ENCODE measurements at places on chromosomes 7 and 10. TPM values are rescaled to one million over a fixed set of nuclear protein-coding genes. Genes with fewer than 3 reads are reported as not detected.
A peak's percentile ranks its signal among the peaks of the same experiment; 100 is the strongest.

The ACSM6 gene
- not detected for total RNA-seq

The SLC35G1 gene
- total RNA-seq: 14.6 TPM

The SPDYE8 gene
- not detected for total RNA-seq

The UPK3BL2 gene
- 0.21 TPM for total RNA-seq

The KCNK18 gene
- not detected for total RNA-seq

The DNAAF5 gene
- 23.5 TPM for total RNA-seq

The NUTM2E gene
- 0.09 TPM for total RNA-seq

The ASZ1 gene
- total RNA-seq: not detected

- DNase-seq: peak; percentile 82
Measured at GRCh38 chr7:137169282-137169698, 174.2 kb downstream of the PTN start.

DNA sequence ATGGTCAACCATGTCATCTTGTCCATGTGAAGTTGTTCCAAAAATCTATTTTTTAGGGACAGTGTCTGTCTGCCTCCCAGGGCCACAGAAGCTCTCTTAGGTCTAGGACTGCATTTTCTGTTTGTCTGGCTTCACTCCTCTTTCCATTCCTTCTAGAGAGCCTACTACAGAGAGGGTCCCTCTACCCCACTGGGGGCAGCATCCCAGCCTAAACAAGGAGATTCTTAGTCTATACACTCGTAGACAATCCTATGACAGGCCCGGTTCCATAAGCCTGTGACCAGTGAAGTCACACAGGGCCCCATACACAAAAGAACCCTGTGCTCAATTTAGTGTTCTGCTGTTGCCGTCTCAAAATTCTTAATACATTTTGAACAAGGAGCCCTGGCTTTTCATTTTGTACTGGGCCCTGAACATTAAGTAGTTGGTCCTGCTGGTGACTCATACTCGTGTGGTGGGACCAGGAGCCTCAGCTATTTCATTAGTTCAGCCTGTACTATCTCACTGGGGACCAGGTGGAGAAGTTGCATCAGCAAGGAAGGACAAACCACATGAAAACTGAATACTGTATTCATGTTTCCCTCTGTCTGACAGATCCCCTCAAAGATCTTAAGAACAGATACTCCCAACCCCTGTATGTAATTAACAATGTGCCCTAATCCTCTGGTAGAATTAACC, 23.5 kb upstream of the FAM180A start:
- no peak for DNase-seq

- peak; percentile 2 for DNase-seq
Measured at GRCh38 chr7:138527746-138528223, 67.7 kb downstream of the TRIM24 start.

DNA sequence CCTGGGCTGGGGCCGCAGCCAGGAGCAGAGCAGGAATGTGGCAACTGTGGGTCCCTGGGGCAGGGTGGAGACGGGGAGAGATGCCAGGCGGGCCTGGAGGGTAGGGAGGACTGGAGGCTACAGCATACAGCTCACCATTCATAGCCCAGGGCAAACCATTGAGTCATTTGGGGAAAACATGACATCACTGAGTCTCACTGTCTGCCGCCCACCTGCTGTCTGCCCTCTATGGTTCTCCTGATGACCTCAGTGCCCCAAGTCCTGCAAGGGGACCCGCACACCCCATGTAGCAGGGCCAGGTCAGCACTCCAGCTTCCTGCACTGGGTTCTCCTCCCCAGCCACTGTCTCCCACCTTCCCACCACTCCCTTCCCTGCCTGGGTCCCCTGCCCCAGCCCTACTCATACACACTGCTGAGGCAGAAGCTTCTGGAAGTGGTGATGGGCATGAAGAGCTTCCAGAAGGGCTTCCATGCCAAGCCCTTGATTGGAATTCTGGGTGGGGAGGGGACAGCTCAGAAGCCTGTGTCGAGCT, 10.4 kb downstream of the CHST3 start:
- no peak for DNase-seq

DNA sequence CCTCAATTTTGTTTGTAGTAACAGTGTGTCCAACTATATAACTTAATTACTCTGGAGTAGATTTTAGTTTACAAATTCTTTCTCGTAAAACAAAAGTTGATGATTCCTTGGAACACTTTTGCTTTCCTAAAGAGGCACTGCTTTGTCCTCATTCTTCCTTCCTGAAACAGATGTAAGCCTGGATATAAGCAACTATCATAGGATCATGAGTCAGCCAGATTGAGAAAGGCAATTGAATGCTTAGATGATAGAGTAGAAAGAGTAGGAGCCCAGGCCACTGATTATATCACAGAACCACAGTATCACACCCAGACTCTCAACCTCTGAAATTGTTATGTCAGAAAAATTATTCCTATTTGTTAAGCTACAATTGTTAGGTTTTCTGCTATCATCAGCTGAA, 69.9 kb downstream of the TMEM106B start:
- DNase-seq: no peak

GRCh38 chr10:72540193-72540807, 85.6 kb downstream of the MICU1 start:
- DNase-seq: no peak

GRCh38 chr10:89369156-89370105, 8.4 kb upstream of the IFIT1B start:
- DNase-seq: peak; percentile 29

DNA sequence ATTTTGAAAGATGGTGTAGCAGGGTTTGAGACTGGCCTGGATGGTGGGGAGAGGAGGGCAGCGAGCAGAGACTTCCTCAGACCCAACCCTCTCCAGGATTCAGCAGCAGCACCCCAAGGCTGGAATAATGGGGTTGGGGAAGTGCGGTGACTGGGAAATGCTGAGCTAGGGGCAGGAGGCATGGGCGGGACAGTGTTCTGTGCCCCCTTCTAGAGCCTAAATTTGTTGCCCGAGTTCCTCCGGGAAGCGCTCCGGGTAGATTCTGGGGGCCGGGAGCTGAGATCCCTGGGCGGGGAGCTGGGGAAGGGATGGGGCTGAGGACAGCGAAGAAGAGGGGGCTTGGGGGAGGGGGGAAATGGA, at the start of gene CHAT:
TSS of gene CHAT (plus strand) at position 156 of the 360 bp plus-strand sequence. CDS start at position 309, 153 bp downstream.
- DNase-seq: no peak

DNA sequence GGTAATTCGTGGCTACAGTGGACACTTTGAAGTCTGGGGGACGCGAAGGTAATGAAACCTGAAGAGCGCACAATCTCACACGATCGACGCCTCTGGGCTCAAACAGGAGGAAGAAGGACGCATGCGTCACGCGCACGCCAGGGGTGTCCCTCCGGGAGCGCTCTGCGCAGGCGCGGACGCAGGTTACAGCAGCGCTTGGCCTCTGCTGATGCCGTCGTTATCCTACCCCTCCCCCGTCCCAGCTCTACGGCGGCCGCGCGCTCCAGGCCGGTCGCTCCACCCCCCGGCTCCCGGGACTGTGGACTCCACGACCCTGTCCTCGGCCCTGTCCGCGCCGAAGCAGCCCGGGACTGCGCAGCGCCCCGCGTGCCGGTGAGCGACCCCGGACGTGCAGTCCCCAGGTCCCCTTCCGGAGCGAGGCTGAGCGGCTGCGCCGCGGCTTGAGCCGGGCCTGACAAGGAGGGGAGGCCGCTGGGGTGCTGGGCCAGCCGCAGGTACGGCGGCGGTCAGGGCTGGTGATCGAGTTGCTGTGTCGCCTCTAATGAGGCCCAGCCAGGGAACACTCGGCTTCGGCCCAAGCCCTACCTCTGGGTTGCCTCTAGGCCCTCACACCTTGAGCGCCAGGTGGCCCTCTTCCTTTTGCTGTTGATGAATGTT, at the start of gene TMEM106B:
TSS of gene TMEM106B (plus strand) at position 241 of the 657 bp plus-strand sequence. CDS start 3,517 bp downstream, outside the sequence.
- DNase-seq: peak; percentile 98

GRCh38 chr7:96277921-96278320, 44.0 kb downstream of the SLC25A13 start:
- no peak for DNase-seq

DNA sequence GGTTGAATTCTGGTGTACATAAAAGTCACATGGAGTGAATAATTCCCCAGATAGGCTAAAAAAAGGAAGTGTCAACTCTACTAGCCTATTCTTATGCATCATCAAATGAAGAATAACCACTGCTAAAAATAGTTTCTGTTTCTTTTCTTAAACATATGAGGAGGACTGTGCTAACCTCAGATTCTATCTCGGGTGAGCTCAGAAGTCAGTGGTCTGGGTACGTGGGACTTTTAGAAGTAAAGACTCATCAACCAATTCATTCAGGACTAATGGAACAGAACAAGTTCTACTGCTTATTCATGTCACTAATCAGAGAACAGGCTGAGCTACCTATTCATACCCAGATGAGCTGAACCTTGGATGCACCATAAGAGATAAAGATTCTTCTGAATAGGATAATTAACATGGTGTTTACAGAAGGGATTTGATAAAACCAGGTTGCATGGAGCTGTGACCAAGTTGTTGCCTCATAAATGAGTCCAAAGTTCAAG, 9.5 kb upstream of the ASAH2 start:
- DNase-seq: no peak

DNA sequence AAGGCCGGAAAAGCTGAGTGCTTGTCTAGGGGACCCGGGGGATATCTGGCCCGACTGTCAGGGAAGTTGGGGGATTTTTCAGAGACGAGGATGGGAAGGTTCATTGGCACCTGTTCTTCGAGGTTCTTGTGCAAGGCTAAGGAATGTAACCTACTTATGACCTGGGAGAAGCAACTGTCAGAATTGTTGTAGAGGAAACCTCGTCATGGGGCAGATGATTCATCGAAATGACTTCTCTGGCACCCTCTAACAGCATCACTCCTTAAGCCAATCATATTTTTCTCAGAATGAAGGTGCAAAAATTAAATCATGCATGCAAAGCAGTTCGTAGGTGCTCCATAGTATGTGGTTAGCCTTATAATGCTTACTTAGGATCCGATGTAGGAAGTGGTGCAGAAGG, 58.6 kb downstream of the PLXDC2 start:
- no peak for DNase-seq

GRCh38 chr7:93707249-93707648, 132.7 kb upstream of the CALCR start:
- DNase-seq: no peak

DNA sequence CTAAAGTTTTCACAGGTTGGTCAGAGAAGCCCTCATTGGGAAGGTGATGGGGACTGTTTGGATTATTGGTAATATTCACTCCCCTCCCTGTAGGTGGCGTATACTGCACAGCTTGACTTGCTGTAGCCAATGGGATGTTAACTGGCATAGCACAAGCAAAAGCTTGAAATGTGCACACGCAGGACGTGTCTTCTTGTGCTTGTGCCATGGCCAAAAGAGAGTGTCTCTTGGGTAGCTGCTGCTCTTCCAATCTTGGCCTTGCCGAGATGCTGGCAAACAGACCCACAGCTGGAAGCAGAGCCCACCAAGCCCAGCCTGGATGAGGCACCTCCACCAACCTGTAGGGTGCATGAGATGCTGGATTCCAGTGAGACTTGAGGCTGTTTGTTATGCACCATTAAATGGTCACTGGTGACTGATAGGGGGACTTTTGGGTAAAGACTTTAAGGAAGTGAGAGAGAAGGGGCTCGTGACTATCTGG, 266.0 kb downstream of the GRID1 start:
- DNase-seq: peak; percentile 69

GRCh38 chr7:94062372-94062771, 58.2 kb upstream of the BET1 start:
- DNase-seq: no peak

GRCh38 chr10:102727037-102727818, 12.8 kb downstream of the SFXN2 start:
- DNase-seq: no peak

- DNase-seq: no peak
Measured at GRCh38 chr7:8362723-8363369, 70.6 kb upstream of the NXPH1 start.

GRCh38 chr7:31545549-31545948, 31.7 kb downstream of the ITPRID1 start:
- DNase-seq: no peak

Measured in neural progenitor cell (in vitro differentiated cells).